Skin of body (tissue), 3 donors: ENCODE measurements at places on chromosomes 6 and 20. TPM values are rescaled to one million over a fixed set of nuclear protein-coding genes. Genes with fewer than 3 reads are reported as not detected.
A peak's percentile ranks its signal among the peaks of the same experiment; 100 is the strongest.

Gene ZBTB9
- 5.8 TPM for total RNA-seq

Gene DNAH8
- 0.89 TPM for total RNA-seq

Gene WFDC5
- 5.2 TPM for total RNA-seq

Gene CCN6
- total RNA-seq: 0.39 TPM

Gene NNAT
- total RNA-seq: 22.0 TPM

Gene NKAIN2
- 0.59 TPM for total RNA-seq

Gene RFX6
- not detected for total RNA-seq

Gene NKX2-2
- total RNA-seq: not detected

Gene GLP1R
- total RNA-seq: 0.10 TPM

Gene GTF3C6
- 25.5 TPM for total RNA-seq

Gene TBX18
- 33.5 TPM for total RNA-seq

Gene ANGPT4
- total RNA-seq: 0.10 TPM

Gene AVP
- not detected for total RNA-seq

Gene ADA
- 5.5 TPM for total RNA-seq

Gene L3MBTL1
- 10.1 TPM for total RNA-seq

DNA sequence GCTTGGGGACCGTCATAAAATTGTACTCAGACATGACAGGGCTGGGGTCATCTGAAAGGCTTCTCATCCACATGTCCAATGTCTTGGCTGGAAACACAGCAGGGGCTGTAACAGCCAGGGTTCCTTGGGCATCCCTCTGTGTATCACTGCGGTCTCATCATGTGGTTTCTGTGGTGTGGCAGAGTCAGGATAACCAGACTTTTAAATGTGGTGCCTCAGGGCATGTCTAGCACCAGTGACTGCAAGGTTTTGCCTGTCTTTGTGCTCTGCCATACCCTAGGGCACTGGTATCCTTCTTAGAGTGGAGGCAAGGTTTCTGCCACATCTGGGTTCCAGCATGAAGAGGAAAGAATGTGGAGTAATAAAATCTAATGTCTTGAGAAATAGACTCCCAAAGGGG is 124.2 kb downstream of the PLEKHG1 start:
- DNase-seq: no peak

- no peak for DNase-seq
These were observed 92.5 kb downstream of the SPTLC3 start for GRCh38 chr20:13101276-13101675.

DNA sequence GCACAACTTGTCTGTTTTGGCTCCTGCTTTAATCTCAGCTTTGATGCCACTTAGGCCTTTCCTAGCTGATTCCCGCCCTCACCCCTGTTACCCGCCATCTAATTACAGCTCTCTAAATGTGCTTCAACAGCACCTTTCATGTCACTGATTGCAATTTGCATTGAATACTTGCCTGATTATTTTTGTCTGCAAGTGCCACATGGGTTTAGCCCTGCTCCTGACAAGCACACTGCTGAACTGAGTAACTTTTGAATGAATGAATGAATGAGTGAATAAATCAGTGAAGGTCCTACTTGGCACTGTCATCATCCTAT is 591 bp upstream of the DCBLD1 start:
- no peak for DNase-seq

- DNase-seq: no peak
These were observed 677.2 kb upstream of the SLC35B3 start for GRCh38 chr6:9112544-9112943.

DNA sequence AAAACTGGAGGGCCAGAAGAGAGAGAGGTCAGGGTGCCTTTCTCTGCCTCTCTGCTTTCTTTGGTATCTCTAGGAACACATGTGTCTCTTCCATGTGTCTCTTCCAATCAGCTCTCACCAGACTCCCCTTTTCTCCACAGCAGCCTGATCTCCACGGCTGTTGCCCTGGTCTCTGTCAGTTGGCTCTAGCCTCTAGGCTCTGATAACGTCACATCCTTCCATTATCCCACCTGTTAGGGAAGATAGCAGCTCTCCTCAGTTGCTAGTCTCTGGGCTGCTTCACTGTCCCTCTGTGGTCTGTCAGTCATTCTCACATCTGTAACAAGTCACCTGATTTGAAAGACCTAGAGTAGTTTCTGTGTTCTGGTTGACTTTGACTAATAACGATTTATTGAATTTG is 80.2 kb downstream of the PLCB4 start:
- no peak for DNase-seq

- DNase-seq: no peak
These were observed 22.2 kb downstream of the HLA-F start for GRCh38 chr6:29745386-29745785.

GRCh38 chr20:22582386-22582963 is 1.9 kb downstream of the FOXA2 start:
- no peak for DNase-seq

DNA sequence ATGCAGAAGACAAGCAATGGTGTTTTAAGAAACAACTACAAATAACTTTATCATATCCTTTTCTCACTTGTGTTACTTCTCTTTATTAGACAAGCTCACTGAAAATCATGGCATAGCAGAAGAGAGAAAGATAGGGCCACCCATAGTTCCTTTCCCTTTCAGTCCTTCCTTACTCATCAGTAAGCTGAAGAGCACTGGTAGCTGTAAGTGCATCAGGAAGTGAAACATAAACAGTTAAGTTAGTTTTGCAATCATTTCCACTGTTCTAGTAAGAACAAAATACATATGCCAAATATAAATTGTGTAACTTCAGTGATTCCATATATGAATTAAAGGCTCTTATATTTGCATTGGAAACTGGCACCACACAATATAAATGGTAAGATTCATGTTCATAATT is 220.1 kb downstream of the HACE1 start:
- DNase-seq: peak; percentile 7

DNA sequence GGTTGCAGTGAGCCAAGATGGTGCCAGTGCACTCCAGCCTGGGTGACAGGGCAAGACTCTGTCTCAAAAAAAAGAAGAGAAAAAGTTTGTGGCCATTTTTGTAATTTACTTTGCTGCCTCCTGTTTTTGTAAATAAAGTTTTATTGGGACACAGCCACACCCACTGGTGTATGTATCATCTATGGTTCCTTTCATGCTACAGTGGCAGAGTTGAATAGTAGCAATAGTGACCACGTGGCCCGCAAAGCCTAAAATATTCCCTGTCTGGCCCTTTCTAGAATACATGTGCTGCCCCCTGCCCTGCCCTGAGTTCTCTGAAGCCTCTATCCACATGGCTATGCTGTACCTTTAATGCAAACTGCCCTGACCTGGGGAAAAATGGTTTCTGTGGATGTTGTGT is 75.3 kb upstream of the ZNF133 start:
- no peak for DNase-seq

DNA sequence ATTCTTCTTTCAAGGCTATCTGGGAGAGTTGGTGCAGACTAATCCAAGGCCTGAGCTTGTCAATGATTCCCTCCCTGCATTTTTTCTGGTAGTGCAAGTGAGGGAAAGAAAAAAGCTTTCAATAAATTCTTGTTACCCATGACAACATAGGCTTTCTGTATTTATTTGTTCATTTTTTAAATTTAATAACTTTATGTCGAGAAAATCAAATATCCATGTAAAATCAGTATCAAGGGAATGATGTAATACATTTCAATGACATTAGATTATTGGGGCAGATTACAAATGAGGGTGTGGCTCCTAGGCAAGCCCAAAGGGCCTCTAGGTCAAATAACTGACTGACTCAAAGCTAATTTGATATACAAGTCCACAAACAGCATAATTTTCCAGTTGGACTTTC is 104.0 kb downstream of the GJA1 start:
- DNase-seq: peak; percentile 34

- DNase-seq: no peak
These were observed 35.4 kb upstream of the PBOV1 start for GRCh38 chr6:138253731-138254130.

DNA sequence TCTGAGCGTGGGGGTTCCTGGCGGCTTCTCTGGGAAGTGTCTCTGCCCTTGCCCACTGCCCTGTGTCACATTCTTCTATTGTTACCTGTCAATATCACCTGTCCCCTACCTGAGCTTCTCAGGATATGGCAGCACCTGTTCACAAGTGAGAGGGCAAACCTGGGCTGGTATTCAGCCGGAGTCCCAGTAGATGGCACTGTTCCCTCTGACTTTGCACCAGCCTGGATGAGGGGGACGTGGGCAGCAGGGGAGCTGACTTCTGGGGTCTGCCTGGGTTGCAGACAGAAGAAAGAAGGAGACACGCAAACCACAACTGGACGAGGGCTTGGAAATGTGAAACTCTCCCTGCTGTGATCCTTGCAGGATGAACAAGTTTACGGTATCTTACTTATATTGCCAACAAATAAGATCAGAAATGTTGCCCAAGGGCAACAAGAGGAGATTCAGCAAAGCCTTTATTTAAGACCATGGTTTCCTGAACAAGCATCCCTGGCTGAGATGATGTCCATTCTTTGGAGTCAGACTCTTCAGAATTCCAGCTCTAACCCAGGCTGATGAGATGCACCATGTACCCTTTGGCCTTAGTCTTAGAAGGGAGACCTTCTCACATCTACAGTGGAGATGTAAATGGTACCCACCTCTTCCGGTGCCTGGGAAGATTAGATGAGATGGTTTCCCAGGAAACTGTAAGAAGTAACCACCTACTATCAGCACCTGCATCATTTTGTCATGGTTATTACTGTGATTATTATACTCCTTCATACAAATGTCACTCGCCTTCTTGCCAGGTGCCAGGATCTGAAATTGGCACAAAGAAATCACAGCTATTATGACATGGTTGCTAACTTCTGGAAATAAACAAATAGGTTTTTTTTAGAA is 400.0 kb upstream of the CDH4 start:
- no peak for DNase-seq

- DNase-seq: no peak
These were observed 17.9 kb upstream of the ZNF451 start for GRCh38 chr6:57072108-57072507.

DNA sequence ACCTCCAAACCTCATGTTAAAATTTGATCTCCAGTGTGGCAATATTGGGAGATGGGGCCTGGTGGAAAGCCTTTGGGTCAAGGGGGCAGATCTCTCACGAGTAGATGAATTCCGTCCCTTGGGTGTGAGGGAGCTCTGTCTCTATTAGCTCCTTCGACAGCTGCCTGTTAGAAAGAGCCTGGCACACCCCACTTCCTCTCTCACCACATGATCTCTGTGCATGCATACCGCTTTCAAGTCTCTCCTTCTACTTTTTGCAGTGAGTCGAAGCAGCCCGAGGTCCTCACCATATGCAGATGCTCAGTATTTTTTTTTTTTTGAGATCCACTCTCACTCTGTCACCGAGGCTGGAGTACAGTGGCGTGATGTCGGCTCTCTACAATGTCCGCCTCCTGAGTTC is 176.9 kb downstream of the SYNDIG1 start:
- DNase-seq: no peak

- DNase-seq: no peak
These were observed 166.1 kb downstream of the HS3ST5 start for GRCh38 chr6:114176726-114177125.

- DNase-seq: no peak
These were observed 9.8 kb downstream of the PI16 start for GRCh38 chr6:36964349-36964748.

DNA sequence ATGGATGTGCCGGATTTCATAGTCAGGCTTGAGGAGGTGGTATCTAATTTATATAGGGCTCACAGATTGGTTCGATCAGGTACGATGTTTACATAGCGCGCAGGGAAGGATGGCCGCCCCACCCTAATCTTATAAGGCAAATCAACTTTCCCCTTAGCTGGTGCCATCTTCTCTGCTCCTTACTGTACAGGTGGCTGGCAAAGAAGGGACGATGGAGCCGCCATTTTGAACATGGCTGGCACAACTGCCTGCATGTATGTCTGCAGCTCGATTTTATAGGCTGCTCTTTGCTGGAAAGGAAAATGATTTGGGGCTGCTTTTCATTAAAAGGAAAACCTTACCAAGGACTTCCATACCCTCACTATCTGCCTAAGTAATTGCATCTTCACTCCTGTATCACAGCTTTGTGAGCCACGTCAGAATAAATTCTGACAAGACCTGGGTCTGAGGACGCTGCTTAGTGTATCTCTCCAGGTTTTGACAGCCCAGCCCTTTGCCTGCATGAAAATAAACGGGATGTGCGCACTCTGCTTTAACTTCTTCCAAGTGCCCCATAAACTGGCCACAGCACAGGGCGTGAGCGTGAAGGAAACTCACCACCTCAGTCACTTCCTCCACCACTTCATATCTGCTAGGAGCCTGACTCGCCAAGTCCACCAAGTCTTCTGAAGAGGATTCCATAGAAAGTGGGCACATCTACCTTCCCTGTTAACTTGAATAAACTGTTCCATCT is 109.4 kb upstream of the ARMC2 start:
- DNase-seq: no peak

- DNase-seq: no peak
These were observed 604.1 kb upstream of the POU3F2 start for GRCh38 chr6:98230250-98230649.

DNA sequence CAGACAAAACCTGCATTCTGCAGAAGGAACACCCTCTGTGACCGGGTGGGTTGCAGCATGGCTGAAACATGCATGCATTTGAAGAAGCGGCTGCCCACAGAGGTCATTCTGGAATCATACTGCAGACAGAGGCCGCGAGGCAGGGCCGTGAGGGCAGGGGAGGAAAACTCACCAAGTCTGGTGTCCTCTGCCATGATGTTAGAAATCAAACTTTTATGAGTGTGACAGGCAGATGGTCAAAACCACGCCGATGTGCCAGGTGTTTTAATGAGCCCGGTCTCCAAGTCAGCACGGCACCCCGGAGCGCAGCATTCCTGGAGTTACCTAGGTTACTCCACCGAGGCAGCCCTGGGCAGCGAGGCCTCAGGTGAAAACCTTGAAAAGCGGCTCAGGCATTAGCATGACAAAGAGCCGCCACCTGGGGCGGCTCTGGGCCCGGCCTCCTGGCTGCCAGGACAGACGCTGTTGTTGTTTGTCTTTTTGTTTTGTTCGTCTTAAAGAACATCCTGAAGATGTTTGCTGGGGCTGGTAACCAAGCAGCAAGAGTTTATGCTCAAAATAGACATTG is 255.6 kb downstream of the ERMARD start:
- no peak for DNase-seq

GRCh38 chr6:44667668-44668390 is 280.3 kb downstream of the CDC5L start:
- no peak for DNase-seq

DNA sequence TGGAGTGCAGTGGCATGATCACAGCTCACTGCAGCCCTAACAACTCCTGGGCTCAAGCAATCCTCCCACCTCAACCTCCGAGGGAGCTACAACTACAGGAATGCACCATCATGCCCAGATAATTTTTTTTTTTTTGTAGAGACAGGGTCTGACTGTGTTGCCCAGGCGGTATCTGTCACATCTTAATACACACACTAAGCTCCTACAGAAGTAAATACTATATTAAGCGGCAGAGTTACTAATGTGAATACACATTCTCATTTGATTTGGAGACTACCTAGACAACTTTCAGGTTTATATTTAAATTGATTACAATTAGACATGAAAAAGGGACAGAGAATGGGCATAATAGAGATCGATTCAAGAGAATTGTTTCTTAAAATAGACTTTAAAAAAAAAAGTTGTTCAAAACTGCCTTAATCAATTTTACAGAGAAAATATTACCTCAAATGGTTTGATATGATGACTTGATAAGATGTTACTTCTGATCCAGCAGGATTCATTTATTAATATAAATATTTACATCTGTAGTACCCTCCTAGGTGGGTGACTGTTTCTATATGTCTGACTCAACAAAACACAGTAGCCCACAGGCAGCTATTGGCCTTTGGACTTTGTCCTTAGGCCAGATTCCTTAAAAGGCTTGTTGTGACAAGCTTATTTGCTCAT is 7.1 kb upstream of the LOC128125822 start:
- no peak for DNase-seq
